ENCODE measurements at places on chromosomes 12 and 14.

DNA sequence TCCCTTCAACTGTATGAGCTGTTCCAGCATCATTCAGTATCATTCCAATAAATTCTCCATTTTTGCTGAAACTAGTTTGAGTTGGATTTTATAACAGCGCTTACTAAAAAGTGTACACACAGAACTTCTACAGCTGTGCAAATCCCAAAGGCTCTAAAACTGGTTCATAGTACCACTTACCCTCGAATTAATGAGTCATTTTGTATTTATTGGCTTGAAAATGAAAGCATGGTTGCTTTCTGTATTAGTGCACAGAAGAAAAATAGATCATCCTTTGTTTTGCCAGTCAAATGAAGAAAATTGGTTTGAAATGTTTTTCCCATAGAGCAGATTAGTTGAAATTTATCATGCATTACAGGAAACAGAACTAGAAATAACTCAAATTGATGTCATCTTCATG, 268.3 kb upstream of the CPNE8 start:
- no peak for DNase-seq

- peak; percentile 96 for DNase-seq
These were observed 79.4 kb upstream of the GPR68 start for GRCh38 chr14:91323671-91324605.

DNA sequence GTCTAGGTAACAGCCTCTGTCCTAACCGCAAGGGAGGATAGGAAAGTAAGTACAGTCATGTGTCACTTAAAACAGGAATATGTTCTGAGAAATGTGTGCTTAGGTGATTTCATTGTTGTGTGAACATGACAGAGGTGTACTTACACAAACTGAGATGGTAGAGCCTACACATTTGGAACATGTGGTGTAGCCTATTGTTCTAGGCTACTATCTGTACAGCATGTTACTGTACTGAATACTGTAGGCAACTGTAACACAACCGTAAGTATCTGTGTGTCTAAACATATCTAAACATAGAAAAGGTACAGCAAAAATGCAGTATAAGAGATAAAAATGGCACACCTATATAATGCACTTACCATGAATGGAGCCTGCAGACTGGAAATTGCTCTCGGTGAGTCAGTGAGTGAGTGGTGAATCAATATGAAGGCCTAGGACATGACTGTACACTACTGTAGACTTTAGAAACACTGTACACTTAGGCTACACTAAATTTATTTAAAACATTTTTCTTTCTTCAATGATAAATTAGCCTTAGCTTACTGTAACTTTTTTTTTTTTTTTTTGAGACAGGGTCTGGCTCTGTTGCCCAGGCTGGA, 13.2 kb upstream of the MDM2 start:
- DNase-seq: no peak

- no peak for DNase-seq
These were observed 57.1 kb upstream of the LHX5 start for GRCh38 chr12:113528606-113529293.

DNA sequence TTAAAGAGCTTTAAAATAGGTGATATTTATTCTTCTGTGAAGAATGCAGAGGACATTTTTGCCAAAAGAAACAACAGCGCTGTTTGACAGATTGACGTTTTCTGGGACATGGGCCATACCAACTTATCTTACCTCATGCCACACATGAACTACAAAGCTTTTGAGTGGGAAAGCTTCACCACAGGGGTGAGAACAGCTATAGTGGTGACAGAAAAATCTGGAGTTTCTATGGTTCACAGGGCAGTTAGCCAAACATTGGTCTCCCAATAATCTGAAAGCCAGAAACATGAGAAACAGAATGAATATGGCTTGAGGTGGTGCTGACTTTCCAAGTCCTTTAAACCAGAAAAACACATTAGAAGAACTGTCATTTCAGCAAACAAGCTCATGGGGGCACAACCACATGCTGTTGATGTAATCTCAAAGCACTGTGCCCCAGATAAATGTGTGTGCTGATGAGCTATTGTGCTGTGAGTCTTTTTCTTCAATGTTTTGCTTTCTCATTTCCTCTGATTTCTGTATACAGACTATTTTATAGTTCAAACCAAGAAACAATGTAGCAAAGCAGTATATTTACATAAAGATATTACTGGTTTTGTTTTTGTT, 905.4 kb downstream of the SLC16A7 start:
- no peak for DNase-seq

DNA sequence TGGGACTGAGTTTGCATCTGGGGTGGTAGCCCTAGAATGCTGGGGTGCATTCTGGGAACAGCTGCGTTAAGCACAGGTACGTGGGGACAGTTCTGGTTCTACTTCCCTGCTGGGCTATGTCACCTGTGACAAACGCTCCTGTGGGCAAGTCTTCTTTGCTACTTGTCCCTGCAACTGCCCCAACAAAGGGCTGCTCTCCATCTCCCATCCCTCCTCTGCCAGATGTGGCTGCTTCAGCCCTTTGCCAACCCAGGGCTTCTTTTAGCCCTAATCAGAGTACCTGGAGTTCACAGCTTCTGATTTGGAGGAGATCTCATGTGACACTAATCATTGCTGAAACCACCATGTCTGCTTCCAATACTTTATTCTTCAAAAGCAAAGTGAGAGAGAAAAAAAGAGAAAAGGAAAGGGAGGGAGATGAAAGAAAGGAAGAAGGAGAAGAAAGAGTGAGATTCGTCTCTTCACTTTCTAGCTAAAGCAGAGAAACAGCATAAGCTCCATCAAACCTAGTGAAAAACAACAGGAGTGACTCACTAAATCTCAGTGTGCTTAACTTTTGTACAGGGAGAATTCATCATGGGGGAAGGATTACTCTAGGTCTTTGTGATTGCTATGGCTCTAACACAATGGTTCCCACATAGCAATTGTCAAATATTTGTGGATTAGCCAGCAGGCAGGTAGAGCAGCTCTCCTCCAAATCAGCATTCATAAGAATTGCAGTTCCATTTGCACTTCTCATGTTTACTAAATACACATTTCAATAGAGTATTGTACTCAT, 174.8 kb downstream of the LRIG3 start:
- no peak for DNase-seq

DNA sequence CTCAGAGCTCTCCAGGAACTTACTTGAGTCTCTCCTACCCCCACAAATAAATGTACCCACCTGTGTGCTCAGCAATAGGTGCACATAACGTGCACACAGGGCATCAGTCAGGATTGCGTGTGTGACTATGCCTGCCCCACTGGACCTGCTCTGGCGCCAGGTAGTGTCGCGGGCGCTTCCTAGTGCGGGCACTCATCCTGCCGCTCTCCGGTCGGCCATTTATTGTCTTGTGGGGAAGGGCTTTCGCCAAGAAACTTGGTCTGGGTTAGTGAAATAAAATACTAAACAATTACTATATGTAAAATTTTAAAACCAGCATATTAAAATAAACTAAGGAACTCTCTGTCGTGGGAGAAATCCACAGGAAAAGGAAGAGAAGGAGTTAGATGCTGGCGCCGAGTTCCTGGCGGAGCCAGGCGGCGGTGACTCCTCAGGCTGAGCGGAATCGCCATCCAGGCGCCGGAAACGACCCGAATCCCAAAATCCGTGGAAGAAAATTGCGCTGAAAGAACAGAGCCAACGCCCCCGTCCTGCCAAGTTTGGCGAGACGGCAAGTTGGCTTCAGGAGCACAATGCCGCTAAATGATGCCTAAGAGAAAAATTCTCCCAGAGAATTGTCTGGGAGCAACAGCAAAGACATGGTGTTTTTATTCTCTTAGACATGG, 7.9 kb upstream of the HOXC13 start:
- DNase-seq: no peak

GRCh38 chr12:47032644-47033043, 46.8 kb upstream of the PCED1B start:
- DNase-seq: no peak

DNA sequence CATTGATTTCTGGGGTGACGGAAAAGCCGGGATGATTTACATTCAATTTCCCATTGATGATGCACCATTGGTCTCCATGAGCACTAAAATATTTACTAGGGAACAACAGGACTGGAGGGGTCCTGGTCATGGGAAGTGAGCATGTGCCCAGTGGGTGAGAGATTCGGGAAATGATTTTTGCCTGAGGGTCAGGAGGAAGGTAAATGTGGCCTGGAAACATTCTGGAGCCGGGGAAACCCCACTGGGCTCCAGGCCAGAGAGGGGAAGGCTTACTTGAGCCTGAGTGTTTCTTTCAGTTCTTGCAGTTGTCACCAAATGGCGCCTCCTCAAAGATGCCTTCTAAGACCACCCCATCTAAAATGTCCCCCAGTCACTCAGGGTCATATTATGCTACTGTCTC, 532.3 kb upstream of the TBX3 start:
- DNase-seq: no peak

DNA sequence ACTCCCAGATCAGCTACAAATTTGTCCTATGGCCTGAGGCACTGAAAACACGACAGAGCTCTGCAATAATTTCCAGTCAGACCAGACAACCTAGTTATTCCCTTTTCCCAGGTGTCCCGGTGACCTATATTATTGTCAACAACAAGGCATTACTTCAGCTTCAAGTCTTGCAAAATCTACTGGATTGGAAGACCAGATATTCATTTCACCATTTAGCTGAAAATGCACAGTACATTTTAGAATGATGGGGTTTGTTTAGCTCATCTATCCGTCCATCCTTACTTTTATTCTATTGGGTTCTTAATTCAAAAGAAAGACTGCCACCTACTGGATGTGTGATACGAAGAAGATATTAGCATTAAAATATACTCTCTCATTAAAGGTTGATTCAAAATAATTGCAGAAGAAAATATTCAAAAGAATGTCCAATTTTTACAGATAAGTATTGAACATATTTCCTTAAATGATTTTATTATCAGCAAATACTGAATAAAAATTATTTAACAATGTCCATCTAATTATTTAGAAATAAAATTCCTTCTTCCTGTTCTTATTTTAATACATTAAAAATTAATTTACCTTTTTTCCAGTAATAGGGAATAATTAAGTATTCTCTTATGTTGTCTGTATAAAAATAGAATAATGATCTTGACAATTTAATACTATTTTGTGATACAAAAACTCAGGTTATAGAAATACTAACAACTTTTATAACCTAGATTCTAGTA, 244.9 kb upstream of the LRIG3 start:
- DNase-seq: no peak

DNA sequence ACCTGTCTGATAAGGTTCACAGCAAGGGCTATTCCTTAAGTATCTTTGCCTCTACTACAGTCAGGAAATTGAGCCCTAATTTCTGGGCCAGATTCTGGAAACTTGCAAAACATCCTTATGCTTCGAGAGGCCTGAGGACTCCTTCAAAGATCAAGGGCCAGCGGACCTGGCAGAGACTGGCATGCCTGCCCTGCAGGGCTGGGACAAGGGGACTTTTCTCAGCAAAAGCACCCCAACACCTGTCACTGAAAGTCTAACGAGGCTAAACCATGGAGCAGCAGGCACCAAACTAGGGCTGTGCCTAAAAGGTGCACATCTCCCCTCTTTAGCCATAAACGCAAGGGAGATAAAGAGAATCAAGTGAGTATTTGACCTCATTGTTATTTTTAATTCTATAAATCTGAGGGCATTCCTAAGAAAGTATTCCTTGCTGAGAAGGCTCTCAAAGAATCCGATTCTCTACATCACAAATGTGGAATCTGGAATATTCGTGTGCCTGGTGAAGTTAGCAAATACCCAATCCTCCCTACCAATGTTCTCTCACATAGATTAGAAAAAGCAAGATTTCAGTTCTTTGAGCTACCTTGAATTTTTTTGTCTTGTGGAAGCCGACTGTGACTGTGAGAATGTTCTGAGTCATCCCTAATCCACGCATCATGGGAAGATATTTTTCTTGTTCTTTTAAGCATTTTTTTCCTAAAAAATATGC, 328.2 kb upstream of the NOVA1 start:
- no peak for DNase-seq

- DNase-seq: no peak
These were observed 401.3 kb downstream of the DIO2 start for GRCh38 chr14:79809849-79810612.

- DNase-seq: no peak
These were observed 285.7 kb downstream of the RMST start for GRCh38 chr12:97748298-97748697.

Measured in posterior vena cava (tissue), 2 donors.